ENCODE measurements at places on chromosomes 5 and 9.

DNA sequence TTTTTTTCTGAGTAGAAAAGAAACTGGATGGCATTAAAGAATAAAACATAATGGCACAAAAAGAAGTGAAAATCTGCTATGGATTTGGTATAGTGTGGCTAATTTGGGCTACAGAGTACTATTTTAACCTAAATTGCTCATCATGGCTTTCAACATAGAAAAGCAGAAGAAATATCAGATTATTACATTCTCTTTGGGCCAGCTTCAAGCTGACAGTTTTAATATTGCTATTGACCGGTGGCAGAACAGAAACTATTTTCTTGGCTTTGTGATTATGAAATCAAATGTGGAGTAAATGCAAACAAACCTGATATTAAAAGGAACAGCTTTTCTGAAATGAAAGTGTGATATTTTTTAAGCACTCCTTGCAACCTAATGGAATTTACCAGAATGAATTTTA, 301.5 kb downstream of the EPB41L4A start:
- no peak for DNase-seq

DNA sequence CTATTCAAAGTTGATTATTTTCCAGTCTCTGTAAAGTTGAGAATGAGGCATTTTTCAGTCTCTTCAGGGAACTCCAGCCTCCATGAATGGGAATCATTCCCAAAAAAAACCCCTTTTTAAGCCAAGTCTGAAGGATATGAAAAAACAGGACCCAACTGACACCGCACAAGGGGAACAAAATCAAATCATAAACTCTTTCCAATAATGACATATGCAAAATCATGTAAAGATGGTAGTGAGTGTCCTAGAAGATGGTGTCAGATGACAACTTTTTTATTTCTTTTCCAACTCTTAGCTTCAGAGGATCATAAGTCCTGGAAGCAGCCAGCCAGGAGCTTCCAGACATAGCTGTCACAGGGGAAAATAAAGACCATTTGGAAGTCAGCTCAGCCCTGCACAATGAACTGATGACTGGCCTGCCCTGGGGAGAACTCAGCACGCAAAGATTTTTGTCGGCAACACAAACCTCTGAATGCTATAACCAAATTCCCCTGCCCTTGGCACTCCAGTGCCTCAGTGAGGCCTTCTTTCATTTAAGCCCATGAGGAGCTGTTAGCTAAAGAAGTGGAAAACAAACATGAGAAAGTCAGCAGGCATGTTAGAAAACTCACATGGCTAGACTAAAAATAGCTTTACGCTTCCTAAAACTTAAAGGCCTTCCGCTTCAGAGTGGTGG, 85.4 kb downstream of the SLC1A3 start:
- DNase-seq, result no peak

DNA sequence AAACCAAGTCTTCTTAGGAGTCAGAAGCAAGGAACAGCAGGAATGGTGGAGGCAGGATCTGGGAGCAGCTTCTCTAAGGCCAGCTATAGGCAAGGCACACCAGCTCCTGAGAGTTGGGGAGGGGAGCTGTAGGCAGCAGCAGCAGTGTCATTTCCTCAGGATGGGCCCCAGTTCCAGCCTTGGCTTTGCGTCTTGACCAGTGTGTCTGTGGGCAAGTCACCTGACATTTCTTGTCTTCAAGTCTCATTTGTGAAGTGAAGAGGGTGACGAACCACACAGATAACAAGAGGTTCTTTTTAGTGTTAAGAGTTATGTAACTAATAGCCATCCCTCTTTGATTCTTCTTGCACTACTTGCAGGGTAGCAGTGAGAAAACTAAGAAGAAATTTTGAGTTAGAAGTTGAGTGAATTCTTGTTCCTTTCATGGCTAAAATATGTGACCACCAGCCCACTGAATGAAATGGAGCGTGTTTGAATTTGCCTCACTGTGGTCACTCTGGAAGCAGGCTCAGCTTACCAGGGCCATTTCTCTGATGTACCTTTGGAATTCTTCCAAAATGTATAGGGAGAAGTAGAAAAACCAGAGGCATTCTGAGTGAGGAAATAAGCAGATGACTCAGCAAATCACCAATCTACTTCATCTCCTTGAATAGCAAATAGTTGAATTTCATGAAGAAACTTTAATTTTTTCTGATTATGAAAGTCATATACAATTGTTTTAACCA, 42.4 kb downstream of the RHOBTB3 start:
- DNase-seq, result no peak

DNA sequence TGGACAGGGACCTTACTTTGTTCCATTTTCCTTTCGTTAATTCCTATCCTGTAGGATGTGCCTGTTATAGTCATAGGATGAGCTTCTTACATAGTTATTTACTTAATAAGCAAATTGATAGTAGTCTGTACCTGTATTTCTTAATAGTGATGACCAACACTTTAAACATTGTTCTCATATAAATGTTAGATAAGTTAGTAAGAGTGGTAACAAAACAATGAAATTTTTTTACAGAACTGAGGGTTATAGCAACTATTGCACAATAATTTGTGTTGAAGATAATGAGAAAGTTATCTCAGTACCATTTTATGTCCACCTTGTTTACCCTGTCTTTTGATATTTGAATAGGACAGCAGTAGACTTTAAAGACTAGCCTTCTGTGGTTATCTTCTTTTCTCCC, 162.9 kb upstream of the ELL2 start:
- DNase-seq, result no peak

- DNase-seq, result no peak
Measured at GRCh38 chr5:19044931-19045695, 942.9 kb downstream of the CDH18 start.

- DNase-seq, result no peak
Measured at GRCh38 chr5:40762705-40763104, 6.9 kb upstream of the TTC33 start.

DNA sequence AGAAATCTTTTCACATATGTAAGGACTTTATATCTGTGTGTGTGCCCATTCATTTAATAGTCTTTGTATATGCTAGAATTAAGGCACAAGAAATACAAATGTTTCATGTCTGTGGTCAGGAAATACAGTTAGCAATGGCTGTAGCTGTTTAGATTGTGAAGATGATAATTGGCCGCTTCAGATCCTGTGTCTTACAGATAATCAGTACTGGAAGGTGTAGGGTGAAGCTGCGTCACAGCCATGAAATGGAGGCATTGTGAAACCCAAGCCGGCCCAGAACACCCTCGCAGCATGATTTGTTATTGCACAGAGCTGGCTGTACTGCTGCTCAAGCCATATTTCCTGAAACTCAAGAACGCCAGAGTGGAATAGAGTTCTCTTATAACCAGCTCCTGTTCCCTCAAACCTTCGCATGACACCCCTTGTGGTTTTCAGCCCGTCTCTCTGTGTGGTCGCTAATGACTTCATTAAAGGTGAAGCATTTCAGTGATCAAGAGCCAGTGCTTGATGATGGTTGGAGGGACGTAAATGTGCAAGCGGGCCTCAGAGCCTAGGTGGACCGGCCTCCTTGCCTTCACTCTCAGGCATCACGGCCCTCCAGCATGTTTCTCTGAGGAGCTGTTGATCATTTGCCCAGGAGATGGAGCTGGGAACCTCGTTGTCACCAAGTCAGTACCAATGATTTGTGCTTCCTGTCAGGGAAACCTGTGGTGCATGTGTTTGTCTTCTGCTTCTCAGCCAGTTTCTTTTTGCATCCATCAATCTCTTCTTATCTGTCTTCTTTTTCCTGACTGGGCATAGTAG, 80.1 kb downstream of the F2RL2 start:
- no peak for DNase-seq

- DNase-seq, result no peak
Measured at GRCh38 chr5:53291528-53291927, 182.0 kb upstream of the MOCS2 start.

DNA sequence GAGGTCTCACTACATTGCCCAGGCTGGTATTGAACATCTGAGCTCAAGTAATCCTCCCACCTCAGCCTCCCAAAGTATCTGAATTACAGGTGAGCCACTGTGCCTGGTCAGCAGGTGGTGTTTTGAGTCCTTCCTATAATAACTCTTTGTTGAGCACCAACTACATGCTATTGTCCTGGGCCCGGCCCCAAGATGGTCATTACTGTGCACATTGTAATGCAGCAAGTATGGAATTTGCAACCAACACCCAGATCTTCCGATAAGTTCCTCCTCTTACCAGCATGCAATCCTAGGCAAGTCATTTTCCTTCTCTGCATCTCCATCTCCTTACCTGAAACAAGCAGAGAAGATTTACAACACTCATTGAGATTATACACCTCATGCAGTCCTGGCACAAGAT, 510.3 kb upstream of the KLF4 start:
- DNase-seq, result no peak

- DNase-seq, result no peak
Measured at GRCh38 chr5:53643445-53643844, 83.0 kb downstream of the NDUFS4 start.

DNA sequence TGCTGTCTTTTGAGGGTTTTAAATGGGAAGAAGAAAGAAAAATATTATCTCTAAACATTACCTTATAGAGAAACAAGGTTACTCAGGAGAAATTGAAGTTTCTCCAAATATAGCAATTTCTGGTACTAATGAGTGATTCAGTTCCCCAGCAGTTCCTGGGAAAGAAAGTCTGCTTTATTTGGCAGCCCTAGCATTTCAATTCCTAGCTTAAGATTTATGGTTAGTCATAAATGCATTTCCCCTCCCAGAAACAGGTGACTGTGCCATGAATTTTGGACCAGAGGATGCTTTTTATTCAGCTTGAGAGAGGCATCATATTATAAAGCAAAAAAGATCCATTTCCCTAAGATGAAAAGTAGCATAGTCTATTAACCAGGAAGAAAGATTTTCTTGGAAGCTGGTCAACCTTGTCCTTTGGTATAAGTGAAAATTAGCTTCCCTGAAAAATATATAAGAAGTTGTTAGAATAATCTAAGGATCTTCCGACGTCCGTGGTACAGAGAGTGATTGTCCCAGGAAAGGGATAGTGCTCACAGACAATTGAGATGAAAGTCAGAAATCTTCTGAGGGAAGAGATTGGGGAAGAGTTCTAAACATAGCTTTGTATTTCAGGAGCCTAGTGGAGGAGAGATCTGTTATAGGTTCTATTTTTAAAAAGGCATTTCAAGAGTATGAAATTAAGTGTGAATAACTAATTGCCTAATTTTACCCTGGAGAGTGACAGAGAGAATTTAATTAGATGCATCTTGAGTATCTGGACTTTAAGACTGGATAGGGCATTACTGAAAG, 164.9 kb downstream of the ESM1 start:
- no peak for DNase-seq

GRCh38 chr5:66519626-66520025, 76.6 kb upstream of the MAST4 start:
- no peak for DNase-seq

- DNase-seq, result no peak
Measured at GRCh38 chr5:137872466-137872865, 4.8 kb downstream of the MYOT start.

DNA sequence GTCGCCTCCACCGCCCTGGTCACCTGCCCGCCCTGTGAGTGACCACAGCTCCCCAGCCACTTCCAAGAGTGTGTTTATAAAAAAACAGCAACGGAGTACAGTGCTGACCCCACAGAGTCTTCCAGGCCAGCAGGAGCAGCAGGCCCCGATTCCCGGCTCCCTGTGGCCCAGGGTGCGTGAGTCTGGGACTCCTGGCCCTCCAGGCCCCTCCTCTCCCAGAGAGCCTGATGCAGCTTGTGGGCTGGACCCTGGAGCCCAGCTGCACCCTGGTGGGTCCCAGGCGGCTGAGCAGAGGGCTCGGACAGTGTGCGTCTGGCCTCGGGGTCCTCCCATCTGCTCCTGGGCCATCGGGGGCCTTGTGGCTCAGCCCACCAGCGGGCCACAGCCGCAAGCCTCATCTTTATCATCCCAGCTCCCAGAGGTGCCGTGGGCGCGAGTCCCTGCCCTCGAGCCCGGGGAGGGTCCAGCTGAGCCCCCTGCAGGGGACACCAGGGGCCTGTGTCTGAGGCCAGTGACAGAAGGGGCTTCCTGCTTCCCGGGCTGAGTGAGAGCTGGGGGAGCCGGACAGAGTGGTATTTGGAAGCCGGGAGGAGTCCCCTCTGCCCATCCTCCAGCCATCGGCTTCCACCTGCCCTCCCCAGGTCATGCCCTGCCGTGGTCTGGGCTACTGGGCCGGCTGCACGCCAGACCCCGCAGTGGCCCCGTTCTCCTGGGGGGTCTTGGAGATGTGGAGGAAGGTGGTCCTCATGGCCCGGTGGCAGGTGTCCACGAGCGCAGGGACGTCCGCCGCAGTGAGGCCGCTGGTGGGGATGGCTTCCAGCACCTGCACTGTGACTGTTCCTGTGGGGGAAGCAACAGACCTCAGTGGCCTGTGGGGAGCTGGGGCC, 10.6 kb downstream of the EGFL7 start:
- no peak for DNase-seq

DNA sequence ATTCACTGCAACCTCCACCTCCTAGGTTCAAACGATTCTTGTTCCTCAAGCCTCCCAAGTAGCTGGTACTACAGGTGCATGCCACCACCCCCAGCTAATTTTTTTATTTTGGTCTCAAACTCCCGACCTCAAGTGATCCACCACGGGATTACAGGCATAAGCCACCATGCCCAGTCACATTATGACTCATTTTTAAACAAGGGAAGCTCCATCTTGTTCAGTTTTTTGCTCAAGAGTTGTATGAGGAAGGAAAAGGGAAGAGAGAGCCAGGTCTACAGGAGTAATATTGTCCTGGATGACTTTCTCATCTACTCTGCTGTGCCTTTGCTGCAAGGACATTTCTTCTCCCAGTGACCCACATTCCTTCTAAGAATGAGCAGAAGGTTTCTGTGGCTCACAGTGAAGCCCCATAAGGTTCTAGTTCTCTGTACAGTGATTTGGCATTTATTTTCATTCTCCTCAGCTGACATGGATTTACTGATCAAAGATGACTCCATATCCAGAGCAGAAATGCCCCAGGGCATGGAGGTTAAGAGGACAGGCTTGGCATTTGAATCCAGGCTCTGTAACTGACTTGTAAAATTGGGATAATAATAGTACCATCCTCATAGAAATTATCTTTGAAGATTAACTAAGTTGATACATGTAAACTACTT, 153.5 kb downstream of the CDH6 start:
- DNase-seq, result no peak

GRCh38 chr5:103834216-103834615, 271.6 kb upstream of the NUDT12 start:
- DNase-seq, result no peak

DNA sequence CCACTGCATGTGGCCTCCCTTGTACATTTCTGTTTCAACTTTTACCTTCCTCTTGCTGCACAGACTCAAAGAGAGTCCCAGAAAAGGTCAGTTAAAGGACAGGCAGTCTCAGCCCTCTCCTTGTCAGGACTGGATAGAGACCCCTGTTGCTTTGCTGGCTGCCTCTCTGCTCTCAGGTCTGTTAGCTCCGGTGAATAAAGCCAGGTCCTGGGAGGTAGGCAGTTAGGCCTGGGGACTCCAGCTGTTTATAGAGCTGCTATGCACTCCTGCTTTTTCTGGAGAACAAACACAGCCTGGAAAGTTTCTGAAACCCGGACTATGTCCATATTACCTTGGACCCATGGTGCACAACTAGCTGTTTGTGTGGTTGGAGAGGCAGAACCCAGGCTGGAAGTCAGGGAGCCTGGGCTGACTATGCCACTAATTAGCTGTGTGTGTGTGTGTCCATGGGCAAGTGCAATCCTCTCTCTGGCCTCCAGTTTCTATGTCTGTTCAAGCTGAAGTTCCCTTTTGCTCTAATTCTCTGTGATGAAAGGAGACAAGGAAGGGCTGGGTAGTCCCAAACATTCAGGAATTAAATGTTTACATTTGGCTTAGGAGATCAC, 42.9 kb downstream of the GLRA1 start:
- DNase-seq, result no peak

Measured in GM18507 (cell line).